NCI-H2081 (cell line): ENCODE measurements at places on chromosomes 6 and 20.

GRCh38 chr6:43228951-43229802 lies at the start of gene DNPH1:
TSS of gene DNPH1 (minus strand) at chr6:43229481. CDS start at chr6:43229456, 25 bp downstream.
- peak; percentile 67 for DNase-seq

GRCh38 chr20:36415475-36416002 lies 109.4 kb downstream of the DLGAP4 start:
- no peak for DNase-seq

GRCh38 chr6:11536795-11537194 lies 754 bp upstream of the TMEM170B start:
- peak; percentile 10 for DNase-seq

- DNase-seq, result no peak
Measured at GRCh38 chr6:3825331-3825831, 23.8 kb upstream of the FAM50B start.

DNA sequence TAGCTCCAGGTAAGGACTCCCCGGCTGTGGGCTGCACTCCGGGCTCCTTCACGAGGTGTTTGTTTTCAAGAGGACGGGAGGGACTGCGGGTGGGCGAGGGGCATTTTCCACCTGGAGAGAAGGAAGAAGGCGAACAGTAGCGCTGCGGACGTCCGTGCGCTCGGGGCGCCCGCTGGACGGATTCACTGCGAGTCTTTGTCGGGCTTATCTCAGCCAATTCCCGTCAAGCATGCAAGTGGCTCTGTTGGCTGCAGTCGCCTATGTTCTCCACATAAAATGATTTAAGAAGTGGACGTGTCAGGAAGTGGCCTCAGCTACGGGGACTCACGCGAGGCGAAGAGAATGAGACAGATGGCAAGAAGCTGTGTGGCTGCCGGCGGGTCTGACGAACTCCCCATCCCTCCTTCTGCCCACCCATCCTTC lies 332 bp downstream of the GRIK2 start:
- DNase-seq, result no peak

- DNase-seq, result no peak
Measured at GRCh38 chr6:12024216-12024615, 12.1 kb downstream of the HIVEP1 start.

DNA sequence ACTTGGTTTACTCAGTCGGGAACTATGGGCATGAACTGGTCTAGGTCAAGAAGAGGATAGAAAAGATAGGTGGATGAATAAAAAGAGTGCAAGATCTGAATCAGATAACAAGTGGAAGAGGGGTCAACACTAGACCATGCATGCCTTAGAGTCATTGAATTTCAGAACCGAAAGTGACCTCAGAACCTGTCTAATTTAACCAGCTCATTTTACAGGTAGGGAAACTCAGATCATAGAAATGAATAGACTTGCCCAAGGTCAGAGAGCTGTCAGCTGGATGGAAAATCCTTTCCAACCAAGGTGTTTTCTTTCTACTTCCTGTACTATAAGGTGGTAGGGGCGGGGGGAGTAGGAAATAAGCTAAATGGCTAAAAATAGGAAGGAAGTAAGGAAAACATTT lies 121.4 kb upstream of the ADGRF1 start:
- DNase-seq, result no peak

DNA sequence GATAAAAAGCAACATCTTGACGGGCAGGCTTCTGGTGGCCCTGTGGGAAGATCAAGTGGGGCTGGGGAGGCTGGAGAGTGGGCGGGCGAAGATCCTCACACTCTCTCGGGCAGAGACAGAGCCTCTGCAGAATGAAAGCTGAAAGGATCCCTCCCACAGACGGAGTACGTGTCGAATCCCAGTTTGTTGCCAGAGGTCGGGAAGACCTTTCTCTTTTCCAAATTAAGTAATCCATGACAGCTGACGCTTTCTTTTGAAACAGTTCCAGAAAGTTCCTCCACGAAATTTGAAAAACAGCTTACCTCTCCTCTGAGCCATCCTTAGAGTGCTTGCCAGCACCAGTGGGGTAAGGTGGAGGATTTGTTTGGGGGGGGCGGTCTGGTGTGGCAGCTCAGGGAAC lies 155.6 kb upstream of the SMLR1 start:
- DNase-seq, result no peak

GRCh38 chr20:52540509-52540908 lies 348.9 kb upstream of the ZFP64 start:
- no peak for DNase-seq

GRCh38 chr6:28011722-28012121 lies 54.7 kb downstream of the OR2B6 start:
- no peak for DNase-seq

GRCh38 chr6:137175868-137176245 lies 2.4 kb upstream of the IL22RA2 start:
- no peak for DNase-seq

DNA sequence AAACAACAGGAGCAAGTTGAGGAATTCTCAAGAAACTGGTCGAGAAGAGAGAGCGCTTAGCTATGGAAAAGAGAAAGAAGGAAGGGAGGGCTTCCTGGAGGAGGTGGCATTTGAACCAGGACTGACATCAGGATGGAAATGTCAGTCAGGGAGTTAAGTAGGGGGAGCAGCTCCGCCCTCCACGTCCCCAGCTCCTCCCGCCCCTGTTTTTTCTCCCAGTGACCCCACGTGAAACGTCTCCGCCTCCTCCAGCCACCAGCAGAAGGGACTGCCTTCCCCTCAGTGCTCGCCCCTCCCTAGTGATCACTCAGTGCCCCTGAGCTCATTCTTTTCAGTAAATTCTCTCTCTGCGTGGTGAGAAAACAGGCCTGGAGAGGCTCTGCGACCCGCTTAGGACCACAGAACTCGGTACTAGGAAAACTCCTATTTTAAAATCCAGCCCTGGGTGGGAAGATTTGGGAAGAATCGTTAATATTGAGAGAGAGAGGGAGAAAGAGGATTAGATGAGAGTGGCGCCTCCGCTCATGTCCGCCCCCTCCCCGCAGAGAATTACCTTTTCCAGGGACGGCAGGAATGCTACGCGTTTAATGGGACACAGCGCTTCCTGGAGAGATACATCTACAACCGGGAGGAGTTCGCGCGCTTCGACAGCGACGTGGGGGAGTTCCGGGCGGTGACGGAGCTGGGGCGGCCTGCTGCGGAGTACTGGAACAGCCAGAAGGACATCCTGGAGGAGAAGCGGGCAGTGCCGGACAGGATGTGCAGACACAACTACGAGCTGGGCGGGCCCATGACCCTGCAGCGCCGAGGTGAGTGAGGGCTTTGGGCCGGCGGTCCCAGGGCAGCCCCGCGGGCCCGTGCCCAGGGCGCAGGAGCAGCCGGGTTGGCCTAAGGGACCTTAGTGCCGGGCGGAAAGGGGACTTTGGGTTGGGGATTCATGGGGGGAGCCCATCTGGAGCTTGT lies 4.6 kb downstream of the HLA-DPB1 start:
- DNase-seq, result no peak

DNA sequence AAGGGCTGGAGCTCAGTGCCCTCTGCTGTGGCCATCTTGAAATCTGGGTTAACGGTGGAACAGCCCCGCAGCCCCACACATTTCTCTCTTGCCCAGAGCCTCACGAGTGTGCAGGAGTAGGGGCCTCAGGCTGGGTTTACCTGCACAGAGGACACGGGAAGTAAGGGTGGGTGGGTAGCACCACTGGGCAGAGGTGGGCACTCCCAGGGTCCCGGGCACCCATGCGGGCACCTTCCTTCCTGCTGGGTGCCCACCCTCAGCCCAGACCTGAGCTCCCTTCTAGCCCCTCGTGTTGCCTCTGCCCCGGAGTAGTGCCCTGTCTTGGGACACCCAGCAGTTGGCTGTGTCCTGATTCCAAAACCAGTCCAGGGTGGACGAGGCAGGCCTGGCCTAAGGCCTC lies 11.2 kb downstream of the COL9A3 start:
- no peak for DNase-seq

- no peak for DNase-seq
Measured at GRCh38 chr6:125519367-125519766, 217.6 kb upstream of the HDDC2 start.

DNA sequence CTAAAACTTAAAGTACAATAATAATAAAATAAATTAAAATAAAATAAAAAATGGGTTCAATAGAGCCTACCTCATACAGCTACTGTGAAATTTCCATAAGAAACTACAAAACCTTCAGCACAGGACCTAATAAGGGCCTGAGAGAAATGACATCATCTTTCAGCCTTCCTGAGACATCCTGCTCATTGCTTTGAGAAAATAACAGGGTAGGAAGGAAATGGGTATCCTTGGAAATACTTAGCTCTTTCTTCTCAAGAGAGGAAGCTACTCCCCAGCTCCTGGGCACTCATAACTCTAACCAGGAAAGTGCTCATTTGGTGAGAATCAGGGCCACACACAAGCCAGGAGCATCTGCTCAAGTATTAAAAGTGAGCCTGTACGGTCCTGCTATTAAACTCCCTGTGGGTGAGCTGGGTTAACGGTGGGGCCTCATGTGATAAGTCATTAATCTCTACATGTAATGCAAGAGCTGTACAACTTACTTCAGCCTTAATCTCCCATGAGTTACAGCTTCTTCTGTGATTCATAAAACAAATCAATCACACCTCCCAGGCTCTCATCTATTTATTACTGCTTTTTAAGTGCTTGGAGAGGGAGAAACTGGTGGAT lies 141.4 kb downstream of the MAFB start:
- DNase-seq, result no peak

- DNase-seq, result no peak
Measured at GRCh38 chr20:61178551-61179071, 73.5 kb upstream of the CDH4 start.

DNA sequence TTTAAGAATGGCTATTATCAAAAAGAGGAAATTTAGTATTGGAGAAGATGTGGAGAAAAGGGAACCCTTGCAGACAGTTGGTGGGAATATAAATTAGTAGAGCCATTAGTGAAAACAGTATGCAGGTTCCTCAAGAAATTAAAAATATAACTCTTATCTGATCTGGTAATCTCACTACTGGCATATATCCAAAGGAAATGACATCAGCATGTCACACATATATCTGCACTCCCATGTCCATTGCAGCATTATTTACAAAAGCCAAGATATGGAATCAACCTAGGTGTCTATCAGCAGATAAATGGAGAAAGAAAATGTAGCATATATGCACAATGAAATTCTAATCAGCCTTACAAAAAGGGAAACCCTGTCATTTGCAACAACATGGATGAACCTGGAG lies 2.6 kb downstream of the SIRPG start:
- DNase-seq, result no peak

DNA sequence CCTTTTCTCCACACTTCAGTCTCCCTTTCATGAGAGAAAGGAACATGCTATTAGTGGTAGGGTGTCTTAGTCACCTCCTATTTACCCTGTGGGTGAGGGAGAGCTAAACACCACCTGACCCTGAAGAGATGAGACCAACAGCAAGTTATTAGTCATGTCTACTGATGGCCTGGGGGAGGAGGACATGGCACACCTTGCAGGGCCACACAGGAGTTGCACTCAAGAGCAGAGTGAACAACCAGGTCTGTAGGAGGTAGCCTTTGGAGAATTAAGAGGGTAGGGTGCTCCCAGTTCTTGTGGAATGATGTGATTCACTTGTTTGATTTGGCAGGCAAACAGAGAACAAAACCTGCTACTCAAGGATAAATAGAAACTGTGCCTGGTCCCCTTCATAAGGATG lies 82.7 kb upstream of the FABP7 start:
- DNase-seq, result no peak

GRCh38 chr20:43514648-43514999 lies 7.1 kb downstream of the L3MBTL1 start:
- DNase-seq, result no peak

GRCh38 chr6:150753371-150754064 lies 112.0 kb upstream of the MTHFD1L start:
- DNase-seq, result peak; percentile 64

GRCh38 chr6:3053231-3053508 lies 15.1 kb upstream of the RIPK1 start:
- DNase-seq, result no peak

DNA sequence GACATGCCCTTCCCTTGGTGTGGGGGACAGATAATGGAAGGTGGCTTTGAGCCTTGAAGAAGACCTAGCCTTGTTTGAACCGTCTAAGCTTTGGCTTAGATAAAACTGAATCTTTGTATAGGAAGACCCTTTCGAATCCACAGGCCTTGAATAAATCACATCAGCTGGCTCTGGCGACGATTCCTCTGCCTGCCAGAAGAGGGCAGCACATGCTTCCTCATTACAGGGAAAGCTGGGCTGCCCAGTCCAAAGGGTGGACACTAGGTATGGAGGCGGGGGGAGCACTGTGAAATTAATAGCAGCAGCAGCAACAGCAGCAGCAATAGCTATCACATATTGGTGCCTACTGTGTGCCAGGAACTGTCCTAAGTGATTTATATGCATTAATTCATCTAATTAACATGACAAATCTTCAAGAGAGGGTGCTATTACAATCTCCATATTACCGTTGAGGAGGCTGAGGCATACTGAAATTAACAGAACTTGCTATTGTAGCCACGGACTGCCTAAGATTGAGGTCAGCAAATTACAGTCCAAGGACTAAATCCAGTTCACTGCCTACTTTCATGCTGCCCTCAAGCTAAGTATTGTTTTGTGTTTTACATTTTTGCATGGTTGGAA lies 85.1 kb downstream of the CLIC5 start:
- DNase-seq, result peak; percentile 58

- no peak for DNase-seq
Measured at GRCh38 chr6:142685852-142686506, 259.0 kb downstream of the HIVEP2 start.

DNA sequence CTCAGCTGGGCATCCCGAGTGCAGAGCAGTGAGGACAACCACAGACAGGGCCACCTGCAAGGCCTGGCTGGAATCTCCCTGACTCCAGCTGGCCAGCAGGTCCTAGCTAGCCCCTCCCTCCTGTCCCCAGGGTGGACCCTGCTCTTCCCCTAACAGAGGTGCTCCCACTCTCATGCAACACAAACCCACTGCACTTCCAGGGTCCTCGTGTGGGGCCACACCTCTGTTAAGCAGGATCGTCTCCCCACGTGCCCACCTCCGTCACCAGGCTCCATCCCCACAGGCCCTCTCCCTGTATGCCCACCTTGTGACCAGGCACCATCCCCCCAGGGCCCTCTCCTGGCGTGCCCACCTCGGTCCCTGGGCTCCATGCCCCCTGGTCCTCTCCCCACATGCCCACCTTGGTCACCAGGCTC lies 17.3 kb downstream of the TAF4 start:
- no peak for DNase-seq

DNA sequence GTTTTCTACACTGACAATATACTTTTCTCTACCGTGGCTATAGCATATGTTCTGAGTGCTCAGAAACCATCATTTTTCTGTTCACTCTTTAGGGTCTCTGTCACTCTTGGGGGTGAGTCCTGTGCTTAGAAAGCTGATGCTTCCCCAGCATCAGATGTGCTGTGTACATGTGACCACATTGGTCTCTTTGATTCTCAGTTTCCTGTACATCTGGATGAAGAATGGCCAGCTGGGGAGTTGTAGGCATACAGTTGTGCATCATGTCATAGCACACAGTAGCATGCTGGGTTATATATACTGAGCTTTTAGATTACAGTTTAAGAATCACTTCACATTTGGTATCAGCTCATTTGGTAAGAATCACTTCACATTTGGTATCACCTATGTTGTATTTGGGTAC lies 238.6 kb upstream of the PREP start:
- DNase-seq, result no peak
